Activated naive CD4-positive, alpha-beta T cell treated with anti-CD3 and anti-CD28 coated beads, Interleukin-2, amount 50 U/mL, for 72 hours (primary cell): ENCODE measurements at places on chromosomes 16 and 17.

DNA sequence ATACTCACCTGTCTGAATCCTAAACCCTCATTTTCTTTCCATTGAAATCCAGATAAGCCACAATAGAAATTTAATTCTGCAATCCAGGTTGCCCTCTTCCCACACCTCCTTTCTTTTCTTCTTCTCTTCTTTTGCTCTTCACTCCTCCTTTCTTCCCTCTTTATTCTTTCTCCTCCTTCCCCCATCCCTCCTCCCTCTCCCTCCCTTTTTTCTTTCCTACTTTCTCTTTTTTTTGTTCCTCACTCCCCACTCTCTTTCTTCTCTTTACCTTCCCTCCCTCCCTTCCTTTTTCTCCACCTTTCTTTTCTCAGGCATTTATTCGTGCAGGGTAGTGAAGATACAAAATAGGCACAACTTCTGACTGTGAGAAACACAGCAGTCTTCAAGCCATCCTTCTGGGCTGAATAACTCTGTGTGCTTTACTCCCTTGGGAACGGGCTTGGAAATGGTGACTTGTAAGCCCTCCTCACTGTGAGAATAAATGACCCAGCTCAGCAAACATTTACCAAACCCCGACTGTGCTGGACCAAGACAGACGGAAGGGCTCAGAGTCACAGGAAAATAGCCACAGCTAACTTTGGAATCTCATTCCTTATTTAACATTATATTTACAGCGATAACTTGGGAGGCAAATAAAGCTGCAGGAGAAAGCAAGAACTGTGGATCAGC is 140.8 kb downstream of the HAPSTR1 start:
- DNase-seq, result no peak

- no peak for DNase-seq
These were observed 51.2 kb downstream of the COTL1 start for GRCh38 chr16:84566545-84567257.

GRCh38 chr17:40821536-40821935 is 878 bp downstream of the KRT10 start:
- no peak for DNase-seq

- peak; percentile 79 for DNase-seq
These were observed 7.3 kb downstream of the NT5C start for GRCh38 chr17:75124041-75124818.

DNA sequence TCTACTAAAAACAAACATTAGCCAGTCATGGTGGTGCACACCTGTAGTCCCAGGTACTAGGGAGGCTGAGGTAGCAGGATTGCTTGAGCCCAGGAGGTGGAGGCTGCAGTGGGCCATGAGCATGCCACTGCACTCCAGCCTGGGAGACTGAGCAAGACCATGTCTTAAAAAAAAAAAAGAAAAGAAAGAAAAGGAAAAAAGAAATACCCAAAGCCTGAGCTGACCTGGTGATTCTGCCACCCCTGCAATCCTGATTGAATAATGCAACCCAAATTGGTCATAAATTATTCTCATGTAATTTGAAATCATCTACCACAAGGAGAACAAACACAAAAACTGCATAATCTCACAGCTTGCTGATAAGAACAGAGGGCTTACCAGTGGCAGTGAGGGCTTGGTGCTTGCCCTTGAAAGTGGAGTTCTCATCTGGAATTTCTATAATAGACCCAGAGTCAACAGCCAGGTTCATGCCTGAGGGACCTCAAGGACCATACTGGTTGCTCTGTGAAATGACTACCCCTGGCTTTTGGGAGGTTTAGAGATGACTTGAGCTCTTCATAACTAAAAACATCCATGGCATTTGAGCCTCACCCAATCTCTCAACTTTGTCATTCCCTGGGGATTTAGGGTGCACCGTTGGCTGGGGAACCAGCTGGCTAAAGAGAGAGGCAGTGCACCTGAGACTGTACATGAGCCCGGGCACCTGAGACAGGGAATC is 35.4 kb upstream of the TMC5 start:
- DNase-seq, result no peak
